ENCODE measurements at places on chromosomes 1 and 21.

GRCh38 chr1:154809436-154810413, 60.4 kb downstream of the KCNN3 start:
- no peak for DNase-seq

GRCh38 chr1:179856296-179856695, 21.3 kb downstream of the TOR1AIP2 start:
- DNase-seq = no peak

DNA sequence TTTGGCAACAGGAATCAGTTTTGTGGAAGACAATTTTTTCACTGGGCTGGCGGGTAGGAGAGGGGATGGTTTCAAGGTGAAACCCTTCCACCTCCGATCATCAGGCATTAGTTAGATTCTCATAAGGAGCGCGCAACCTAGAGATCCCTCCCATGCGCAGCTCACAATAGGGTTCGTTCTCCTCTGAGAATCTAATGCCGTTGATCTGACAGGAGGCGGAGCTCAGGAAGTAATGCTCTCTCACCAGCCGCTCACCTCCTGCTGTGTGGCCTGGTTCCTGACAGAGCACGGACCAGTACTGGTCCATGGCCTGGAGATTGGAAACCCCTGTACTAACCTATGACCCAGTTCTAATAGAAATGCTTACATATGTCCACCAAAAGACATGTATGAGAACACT, 96.6 kb upstream of the KIAA1614 start:
- no peak for DNase-seq

GRCh38 chr1:47439017-47439818, 1.4 kb downstream of the FOXD2 start:
- DNase-seq = no peak

GRCh38 chr1:223460566-223461189, 67.5 kb downstream of the CCDC185 start:
- no peak for DNase-seq

- no peak for DNase-seq
These were observed 22.3 kb upstream of the BMP8A start for GRCh38 chr1:39469150-39469549.

DNA sequence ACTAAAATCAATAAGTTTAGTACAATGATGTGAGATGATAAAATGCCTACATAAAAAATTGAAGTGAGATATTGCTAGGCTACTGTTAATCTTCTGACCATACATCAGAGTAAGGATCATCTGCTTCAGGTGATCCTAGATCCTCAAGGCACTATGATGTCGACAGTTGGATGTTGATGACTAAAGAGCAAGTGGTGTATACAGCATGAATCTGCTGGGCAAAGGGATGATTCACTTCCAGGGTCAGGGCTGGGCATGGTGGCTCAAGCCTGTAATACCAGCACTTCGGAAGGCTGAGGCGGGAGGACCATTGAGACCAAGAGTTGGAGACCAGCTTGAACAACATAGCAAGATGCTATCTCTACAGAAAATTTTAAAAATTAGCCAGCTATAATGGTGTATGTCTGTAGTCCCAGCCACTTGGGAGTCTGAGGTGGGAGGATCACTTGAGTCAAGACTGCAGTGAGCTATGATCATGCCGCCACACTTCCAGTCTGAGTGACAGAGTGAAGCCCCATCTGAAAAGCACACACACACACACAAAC, 24.6 kb downstream of the NUF2 start:
- DNase-seq = no peak

GRCh38 chr1:244394826-244395765, 56.6 kb downstream of the ADSS2 start:
- no peak for DNase-seq
